Testis (tissue), 5 donors: ENCODE measurements at places on chromosomes 7 and 10. TPM values are rescaled to one million over a fixed set of nuclear protein-coding genes. Genes with fewer than 3 reads are reported as not detected.

ABCC2 gene
- 0.81 TPM for total RNA-seq

- DNase-seq, result no peak
Observed at GRCh38 chr7:32591938-32592337, 96.6 kb downstream of the AVL9 start.

ANKRD30A gene
- total RNA-seq, result 11.9 TPM

DNA sequence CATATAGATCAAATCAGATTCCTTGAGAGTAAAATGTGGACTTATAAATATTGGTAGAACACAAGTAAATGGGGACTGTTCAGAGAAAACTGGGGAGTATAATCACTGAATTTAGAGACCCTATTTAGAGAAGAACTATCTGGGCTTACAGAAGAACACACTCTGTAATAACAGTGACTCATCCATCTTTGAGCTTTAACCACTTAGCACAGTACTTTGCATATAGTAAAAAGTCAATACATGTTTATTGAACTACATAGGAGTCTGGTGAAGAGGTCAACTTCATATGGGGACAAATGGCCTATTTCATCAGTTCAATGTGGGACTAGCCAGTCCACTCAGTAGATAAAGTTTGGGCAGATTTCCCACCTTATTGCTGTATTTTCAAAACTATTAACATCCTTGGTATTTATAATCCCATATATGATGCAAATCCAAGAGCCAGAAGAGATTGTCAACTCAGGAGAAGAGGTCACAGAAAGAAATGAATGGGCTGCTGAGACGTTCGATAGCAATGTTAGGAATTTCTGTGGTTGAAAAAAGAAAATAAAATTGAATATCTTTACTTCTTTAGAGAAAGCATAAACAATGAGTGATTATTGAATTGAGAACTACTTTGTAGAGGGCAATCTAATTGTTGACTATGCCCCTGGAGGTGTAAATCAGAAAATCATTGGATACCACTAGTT, 119.3 kb upstream of the CACNA2D1 start:
- DNase-seq, result no peak

DNA sequence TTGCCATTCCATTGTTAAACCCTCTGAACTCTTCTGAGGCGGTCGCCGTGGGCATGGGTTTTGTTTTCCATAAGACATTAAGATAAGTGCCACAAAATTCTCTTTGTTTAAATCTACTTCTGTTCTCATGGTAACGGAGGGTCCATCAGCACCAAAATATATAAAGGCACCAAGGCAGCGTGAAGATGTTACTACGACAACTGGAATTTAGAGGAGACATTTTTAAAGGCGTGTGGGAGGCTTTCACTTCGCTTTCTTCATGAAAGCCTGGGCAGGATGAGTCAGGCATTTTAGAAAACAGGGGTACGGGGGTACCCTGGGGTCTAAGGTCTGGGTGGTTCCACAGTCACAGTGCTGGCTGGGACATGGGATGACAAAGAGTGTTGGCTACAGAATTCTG, 34.0 kb downstream of the SMKR1 start:
- DNase-seq, result no peak

OR2A12 gene
- 0.06 TPM for total RNA-seq

GRCh38 chr7:25216837-25217236, 11.4 kb downstream of the NPVF start:
- DNase-seq, result no peak

GRCh38 chr10:47419421-47419820, 35.3 kb upstream of the ZNF488 start:
- no peak for DNase-seq

TET1 gene
- 3.8 TPM for total RNA-seq

SORBS1 gene
- 38.8 TPM for total RNA-seq

NUTM2A gene
- 6.1 TPM for total RNA-seq
